Lung (tissue), 17 donors: ENCODE measurements at places on chromosomes 7 and 10. TPM values are rescaled to one million over a fixed set of nuclear protein-coding genes. Genes with fewer than 3 reads are reported as not detected.

DNA sequence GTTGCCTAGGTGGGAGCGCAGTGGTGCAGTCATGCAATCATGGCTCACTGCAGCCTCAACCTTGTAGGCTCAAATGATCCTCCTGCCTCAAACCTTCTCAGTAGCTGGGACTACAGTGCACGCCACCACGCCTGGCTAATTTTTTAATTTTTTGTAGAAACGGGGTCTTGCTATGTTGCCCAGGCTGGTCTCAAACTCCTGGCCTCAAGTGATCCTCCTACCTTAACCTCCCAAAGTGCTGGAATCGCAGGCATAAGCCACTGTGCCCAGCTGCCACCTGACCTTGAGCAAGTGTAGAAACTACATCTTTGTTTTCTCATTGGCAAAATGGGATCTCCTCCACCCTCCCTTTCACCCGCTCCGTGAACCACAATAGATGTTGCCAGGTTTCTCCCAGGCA, 15.0 kb upstream of the MYH16 start:
- DNase-seq = no peak

GRCh38 chr7:100090527-100091410, 2.0 kb downstream of the COPS6 start:
- DNase-seq = no peak

DNA sequence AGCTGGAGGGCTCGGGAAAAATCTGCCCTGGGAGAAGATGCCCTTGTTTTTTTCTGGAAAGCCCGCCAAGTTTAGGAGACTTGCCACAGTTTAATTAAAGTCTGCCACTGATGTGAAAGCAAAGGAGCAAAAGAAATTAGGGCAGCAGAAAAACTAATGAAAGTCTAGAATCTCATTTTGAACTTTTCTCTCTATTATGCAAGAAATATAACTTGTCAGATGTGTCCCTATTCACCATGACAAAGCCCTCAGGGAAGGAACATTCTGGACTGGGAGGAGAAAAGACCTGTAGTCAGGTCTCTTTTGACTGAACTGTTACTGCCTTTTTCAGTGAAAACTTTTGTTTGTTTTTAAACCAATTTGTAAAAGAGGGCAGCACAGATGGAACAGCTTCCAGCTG, 715.5 kb downstream of the SORCS3 start:
- DNase-seq = no peak

- DNase-seq = no peak
These were observed 88.4 kb downstream of the POLR1F start for GRCh38 chr7:19620470-19620869.

GRCh38 chr10:83963446-83963845, 175.9 kb upstream of the GHITM start:
- no peak for DNase-seq

- no peak for DNase-seq
These were observed 247.7 kb downstream of the MAD1L1 start for GRCh38 chr7:1985042-1985441.

DNA sequence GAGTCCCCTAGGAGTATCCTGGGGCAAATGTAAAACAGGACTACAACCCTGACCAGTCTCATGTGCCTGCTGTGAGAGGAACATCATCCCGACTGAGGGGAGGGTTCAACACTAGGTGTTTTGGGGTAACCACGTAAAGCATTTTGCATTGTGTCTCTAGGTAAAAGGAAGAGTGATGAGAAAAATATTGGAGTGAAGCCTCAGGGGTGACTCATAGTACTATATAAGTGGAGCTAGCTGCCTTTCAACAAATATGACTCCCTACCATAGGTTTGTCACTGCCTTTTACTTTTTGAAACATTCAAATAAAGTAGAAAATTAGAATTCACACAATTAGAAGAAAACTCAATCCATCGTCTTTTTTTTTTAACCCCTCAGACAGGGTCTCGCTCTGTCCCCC, 2.6 kb upstream of the CAMK2G start:
- no peak for DNase-seq

DNA sequence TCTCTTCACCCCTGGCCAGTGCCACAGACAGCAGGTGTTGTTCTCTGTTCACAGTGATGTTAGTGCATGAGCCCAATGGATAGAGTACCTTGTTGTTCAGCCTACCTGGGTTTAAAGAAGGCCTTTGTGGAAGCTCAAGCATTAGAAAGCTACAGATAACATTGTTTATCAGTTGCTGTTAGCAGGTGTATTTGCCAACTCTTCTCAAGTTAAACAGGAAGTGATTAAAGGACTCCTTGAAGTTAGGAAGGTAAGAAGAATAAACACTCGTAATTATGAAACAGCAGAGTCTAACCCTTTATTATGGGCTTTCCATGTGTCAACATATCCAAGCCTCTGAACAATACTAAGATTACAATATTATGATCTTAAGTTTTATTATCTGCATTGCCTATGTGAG, 25.9 kb downstream of the RGR start:
- DNase-seq = no peak

GRCh38 chr7:129495987-129496386, 6.3 kb upstream of the SMKR1 start:
- DNase-seq = no peak

GRCh38 chr7:88280801-88281200, 25.9 kb downstream of the STEAP4 start:
- DNase-seq = no peak

- peak; percentile 27 for DNase-seq
These were observed 105.5 kb upstream of the CHST15 start for GRCh38 chr10:124198871-124199270.

- no peak for DNase-seq
These were observed 99.9 kb downstream of the TRIL start for GRCh38 chr7:28858206-28858605.

DNA sequence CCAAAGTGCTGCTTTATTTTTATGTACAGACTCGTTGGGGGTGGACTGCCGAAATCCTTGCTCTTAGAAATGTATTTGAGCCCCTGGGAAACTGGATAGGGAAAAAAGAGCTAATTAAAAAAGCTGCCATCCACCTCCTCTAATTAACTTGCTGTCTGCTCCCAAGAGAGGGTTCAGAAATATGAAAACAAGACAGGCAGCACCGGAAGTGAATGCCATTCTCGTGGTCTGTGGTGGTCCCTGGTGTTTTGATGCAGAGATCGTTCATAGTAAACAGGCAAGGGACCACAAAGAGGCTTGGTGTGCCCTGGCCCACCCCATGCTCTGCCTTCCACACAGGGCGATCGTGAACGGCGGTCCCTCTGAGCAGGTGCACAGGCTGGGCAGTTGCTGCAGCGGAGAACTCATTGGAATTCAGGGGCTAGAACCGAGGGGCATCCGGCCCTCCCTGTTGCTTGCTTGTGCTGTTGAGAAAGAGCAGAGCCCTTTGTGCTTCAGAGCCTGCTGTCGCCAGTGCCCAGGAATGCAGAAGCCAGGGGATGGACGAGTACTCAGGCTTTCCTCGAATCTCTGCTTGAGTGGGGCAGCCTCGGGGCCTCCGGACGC, 79.1 kb upstream of the BTBD16 start:
- peak; percentile 21 for DNase-seq

- no peak for DNase-seq
These were observed 203.9 kb downstream of the FRMD4A start for GRCh38 chr10:14126697-14127440.

DNA sequence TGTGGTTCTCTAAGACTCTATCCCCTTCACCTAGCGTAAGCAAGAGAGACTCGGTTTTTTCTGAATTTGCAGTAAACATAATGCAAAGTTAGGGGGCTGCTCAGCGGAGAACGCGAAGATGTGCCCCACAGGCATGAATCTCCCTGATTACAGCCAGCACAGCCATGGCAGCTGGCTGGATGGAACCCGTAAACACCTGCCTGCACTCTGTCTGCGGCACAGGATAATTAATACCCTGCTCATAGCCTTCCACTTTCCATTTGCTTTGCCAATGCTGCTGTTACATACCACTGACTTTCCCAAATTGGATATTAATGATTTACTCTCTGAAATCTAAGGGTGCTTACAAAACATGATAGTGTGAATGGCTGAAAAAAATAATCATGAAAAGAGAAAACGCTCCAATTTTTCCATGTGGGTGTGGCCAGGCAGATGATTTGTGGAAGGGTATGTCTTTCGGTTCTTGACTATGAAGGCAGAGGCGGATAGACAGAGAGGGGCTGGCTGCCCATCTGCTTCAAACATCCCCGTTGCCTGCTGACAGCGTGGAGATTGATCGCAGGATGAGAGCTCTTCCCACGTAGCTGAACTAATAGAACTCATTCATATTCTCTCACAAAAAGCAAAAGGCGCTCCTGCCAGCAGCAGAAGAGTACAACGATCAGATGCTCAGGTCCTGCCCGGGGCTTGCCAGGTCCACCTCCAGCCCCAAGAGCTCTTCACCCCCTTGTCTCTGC, 193.2 kb upstream of the GHITM start:
- DNase-seq = no peak

DNMBP gene
- 17.4 TPM for total RNA-seq

LIPK gene
- not detected for total RNA-seq

GRCh38 chr7:157054927-157055326, 44.5 kb upstream of the MNX1 start:
- no peak for DNase-seq

DNA sequence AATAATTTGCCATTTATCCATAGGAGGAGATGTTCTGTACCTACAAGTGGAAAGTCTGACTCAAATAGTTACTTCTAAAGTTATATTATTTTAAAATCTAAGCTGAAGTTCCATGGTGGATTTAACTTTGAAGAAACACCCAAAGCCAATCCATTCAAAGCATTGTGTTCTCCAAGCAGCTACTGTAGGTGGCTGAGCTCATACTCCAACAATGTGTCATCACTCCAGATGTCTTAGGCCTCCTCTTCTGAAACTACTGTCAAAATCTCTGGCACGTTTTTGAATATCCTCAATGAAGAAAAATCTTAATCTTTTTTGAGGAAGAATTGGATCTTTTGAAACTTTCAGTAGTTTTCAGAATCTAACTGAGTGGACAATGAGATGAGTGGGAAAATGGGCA, 169.1 kb downstream of the PTEN start:
- no peak for DNase-seq

TSPAN12 gene
- total RNA-seq = 21.1 TPM

- peak; percentile 88 for DNase-seq
These were observed 37.8 kb downstream of the PTPRN2 start for GRCh38 chr7:158549616-158550393.

DNA sequence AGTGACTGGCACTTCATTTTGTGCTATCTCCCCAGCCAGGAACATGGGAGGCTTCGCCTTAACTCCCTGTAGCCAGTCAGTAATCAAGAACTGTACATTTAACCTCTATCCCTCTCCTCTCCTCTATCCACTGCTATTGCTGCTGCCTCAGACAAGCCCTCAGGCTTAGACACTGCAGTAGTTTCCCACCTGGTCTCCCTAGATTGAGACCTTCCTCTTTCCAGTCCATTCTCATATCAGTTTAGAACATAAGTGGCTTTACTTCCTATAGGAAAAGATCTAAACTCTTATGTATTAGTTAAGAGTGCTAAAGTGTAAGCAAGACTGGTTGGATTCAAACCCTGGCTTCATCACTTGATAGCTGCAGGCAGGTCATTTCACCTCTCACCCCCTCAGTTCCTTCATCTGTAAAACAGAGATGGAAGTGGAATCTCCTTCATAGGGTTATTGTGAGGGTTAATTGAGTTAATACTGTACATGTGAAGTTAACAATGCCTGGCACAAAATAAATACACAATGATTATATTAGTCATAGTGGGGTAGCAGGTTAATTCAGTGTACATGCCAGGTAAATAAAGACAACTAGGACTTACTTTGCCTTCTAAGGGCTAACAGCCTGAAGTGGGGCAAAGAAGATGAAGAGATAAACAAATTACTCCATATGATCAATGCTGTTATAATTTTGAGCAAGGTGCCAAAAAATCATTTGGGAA, 76.1 kb downstream of the ZNF277 start:
- no peak for DNase-seq

PRTFDC1 gene
- 4.0 TPM for total RNA-seq
